ENCODE measurements at places on chromosomes 6 and 20. TPM values are rescaled to one million over a fixed set of nuclear protein-coding genes. Genes with fewer than 3 reads are reported as not detected.
A peak's percentile ranks its signal among the peaks of the same experiment; 100 is the strongest.

DNA sequence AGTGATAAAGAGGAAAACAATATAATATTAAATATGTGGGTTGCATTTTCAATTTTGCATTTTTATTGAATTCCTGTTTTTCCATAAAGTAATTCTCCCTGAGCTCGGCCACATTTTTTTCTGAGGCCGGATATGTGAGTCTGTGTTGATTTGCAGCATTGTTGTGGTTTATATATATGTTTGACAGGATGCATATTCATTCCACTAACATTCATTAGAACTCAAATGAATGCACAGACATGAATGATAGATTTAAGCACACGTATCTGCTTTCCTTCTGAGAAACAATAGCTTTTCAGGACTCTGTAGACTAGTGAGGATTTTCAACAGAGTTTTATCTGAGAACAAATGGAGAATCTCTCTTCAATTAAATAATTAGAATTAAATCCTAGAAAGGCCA is 10.6 kb upstream of the EXOC2 start:
- no peak overlapping the region for H3K27ac ChIP-seq
- DNase-seq, result no peak
- peaks cover 16% of the 10 kb centered on the region for H3K27me3 ChIP-seq
- no peaks in the 10 kb centered on the region for H3K36me3 ChIP-seq
- no peak overlapping the region for H3K4me3 ChIP-seq

DNA sequence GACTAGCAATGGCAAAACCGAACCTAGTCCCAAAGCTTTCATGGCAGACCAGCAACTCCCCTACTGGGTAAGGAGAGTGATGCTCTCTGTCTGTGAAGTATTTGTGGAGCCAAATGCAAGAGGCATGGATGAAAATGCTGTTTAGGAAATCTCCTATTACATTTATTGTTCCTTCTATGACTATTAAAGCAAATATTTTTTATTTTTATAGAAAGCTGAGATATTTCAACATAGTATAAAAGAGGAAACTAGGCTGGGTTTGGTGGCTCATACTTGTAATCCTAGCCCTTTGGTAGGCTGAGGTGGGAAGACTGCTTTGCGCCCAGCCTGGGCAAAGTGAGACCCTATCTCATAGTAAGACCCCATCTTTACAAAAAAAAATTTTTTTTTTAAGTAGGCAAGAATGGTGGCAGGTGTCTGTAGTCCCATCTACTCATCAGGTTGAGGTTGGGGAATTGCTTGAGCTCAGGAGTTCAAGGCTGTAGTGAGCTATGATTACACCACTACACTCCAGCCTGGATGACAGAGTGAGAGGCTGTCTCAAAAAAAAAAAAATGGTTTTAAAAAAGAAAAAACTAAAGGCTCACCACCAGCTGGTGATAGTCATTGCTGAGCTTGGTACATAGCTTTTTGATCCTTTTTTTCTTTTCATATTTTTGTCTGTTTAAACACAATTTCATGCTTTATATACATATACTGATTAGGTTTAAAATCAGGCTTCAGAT is 11.3 kb downstream of the KDM1B start:
- no peak for DNase-seq
- H3K4me3 ChIP-seq, result no peak overlapping the region
- peaks cover 26% of the 10 kb centered on the region for H3K36me3 ChIP-seq
- peaks cover 2% of the 10 kb centered on the region for H3K4me1 ChIP-seq
- no peaks in the 10 kb centered on the region for H3K27me3 ChIP-seq
- H3K27ac ChIP-seq, result no peak overlapping the region

- no peak for DNase-seq
- no peak overlapping the region for H3K4me3 ChIP-seq
- H3K27me3 ChIP-seq, result no peaks in the 10 kb centered on the region
- no peak overlapping the region for H3K27ac ChIP-seq
- H3K36me3 ChIP-seq, result no peaks in the 10 kb centered on the region
These were observed 145.1 kb downstream of the CDH4 start for GRCh38 chr20:61397146-61397545.

- H3K4me1 ChIP-seq, result peaks cover 19% of the 10 kb centered on the region
- H3K4me3 ChIP-seq, result no peak overlapping the region
- peak; percentile 90 for DNase-seq
These were observed 33.9 kb downstream of the DSE start for GRCh38 chr6:116404696-116405095.

DNA sequence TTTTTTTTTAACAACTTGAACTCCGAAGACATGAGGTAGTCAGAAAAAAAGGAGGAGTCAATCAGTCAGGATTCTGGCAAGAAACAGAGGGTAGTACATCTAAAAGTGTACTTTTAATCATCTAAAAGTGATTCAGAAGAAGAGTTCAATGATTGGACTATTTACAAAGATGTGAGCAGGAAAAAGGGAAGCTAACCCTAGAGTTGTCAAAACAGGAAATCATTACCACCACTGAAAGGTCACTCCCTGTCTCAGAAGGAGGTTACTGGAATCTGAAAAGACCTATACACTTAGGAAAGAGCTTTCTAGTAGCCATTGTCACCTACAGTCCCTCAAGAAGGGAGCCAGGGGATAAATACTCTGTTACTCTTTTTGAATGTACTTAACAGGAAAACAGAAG is 16.7 kb upstream of the LMBRD1 start:
- no peak overlapping the region for H3K27ac ChIP-seq
- peak; percentile 18 for DNase-seq
- H3K36me3 ChIP-seq, result no peaks in the 10 kb centered on the region
- H3K4me3 ChIP-seq, result no peak overlapping the region

GRCh38 chr20:22776369-22776768 is 192.0 kb upstream of the FOXA2 start:
- no peak for DNase-seq
- H3K4me3 ChIP-seq, result no peak overlapping the region
- no peak overlapping the region for H3K27ac ChIP-seq
- H3K36me3 ChIP-seq, result no peaks in the 10 kb centered on the region
- H3K27me3 ChIP-seq, result no peaks in the 10 kb centered on the region

DNA sequence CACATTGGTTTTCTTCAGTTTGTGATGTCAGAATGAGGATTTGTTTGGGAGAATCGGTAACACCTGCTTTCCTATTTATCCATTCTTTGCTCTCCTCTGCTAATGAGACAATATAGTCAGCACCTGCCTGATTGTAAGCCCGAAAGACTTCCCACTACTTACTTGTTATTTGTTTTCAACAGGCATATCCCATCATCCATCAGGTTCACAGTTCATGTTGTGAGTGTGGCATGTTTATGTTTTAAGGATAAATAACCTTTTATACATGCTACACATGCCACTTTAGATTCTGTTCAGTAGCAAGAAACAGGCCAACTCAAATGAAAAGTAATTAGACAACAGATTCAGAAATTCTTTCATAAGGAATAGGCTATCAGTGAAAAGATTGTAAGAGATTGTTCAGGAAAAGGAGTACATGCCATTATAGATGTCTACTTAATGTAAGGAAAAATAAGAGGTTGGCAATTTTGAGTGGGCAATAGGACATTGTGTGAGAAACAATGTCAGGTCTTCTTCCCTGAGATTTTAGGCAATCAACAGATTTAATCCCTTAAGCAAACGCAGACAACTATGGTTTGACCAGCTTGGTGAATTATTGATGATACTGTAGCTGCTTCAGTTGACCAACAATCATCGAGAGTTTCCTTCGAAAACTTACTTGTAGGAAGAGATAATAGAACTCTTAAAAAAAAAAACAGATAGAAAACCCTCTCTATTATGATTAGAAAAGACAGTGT is 7.9 kb upstream of the GPRC6A start:
- no peak overlapping the region for H3K4me3 ChIP-seq
- no peaks in the 10 kb centered on the region for H3K36me3 ChIP-seq
- DNase-seq, result no peak

DNA sequence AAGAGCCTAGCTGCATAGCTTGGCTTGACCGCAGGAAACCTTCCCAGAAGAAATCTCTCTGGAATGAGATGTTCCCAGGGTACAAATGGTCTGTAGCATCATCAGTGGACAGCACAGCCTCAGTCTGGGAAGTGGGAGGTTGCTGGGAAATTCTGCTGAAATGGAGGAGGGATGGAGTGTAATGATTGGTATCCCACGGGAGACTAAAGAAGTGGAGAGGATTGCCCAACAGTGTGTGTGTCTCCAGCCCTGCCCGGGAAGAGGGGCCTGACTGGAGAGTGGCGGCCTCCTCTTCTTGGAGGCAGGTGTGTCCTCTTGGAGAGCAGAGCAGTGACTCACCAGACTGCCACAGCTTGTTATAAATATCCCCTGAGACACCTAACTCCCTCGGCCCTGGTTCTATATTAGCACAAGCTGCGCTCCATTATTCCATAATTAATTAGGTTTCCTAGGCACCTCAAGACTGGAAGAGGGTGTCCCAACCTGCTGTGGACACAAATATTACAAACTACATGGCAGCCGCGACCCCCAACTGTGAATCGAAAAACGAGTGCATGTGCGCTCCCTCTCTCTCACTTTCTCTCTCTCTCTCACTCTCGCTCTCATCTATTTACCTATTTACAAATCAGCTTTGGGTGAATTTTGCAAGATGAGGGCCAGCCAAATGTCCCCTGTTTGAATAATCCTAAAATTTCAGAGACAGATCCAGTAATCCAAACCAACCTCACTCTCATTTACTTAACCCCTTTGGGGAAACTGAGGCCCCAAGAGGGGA is 68.8 kb downstream of the FGD2 start:
- H3K36me3 ChIP-seq, result no peaks in the 10 kb centered on the region
- H3K27me3 ChIP-seq, result peaks cover 8% of the 10 kb centered on the region
- no peak overlapping the region for H3K4me3 ChIP-seq
- H3K4me1 ChIP-seq, result peaks cover 26% of the 10 kb centered on the region
- peak; percentile 44 for DNase-seq

- H3K4me3 ChIP-seq, result peak overlapping the region; percentile 73
- H3K36me3 ChIP-seq, result peaks cover 20% of the 10 kb centered on the region
- peaks cover 39% of the 10 kb centered on the region for H3K4me1 ChIP-seq
- H3K27ac ChIP-seq, result peak overlapping the region; percentile 72
- no peaks in the 10 kb centered on the region for H3K27me3 ChIP-seq
These were observed 1.1 kb downstream of the CENPB start for GRCh38 chr20:3785240-3786125.

GRCh38 chr6:52735071-52735470 is 28.2 kb downstream of the GSTA2 start:
- no peak overlapping the region for H3K4me3 ChIP-seq
- H3K4me1 ChIP-seq, result no peaks in the 10 kb centered on the region
- H3K27me3 ChIP-seq, result no peaks in the 10 kb centered on the region
- no peak for DNase-seq
- H3K27ac ChIP-seq, result no peak overlapping the region
- H3K36me3 ChIP-seq, result no peaks in the 10 kb centered on the region

DNA sequence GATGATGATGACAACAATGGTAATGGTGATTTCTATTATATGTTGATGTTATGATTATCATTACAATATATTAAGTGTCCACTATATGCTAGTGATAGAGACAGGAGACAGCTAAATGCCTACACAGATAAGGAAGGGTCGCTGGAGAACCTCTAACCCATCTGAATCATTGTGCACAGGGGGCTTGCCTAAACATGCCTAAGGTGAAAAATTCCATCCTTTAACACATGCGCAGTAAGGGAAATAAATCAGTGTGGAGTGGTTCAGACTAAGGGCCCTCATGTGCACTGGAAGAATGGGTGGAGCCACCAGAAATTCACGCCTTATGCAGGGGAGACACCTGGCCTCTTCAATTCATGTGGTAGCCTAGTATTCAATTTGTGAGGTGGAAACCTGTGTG is 120.4 kb downstream of the TPBG start:
- no peak overlapping the region for H3K4me3 ChIP-seq
- H3K36me3 ChIP-seq, result no peaks in the 10 kb centered on the region
- no peak overlapping the region for H3K27ac ChIP-seq
- H3K4me1 ChIP-seq, result no peaks in the 10 kb centered on the region
- no peak for DNase-seq

- H3K4me1 ChIP-seq, result peaks cover 4% of the 10 kb centered on the region
- no peak for DNase-seq
- H3K36me3 ChIP-seq, result no peaks in the 10 kb centered on the region
- H3K27ac ChIP-seq, result no peak overlapping the region
- no peak overlapping the region for H3K4me3 ChIP-seq
These were observed 201.5 kb downstream of the FARS2 start for GRCh38 chr6:5462856-5463255.

DNA sequence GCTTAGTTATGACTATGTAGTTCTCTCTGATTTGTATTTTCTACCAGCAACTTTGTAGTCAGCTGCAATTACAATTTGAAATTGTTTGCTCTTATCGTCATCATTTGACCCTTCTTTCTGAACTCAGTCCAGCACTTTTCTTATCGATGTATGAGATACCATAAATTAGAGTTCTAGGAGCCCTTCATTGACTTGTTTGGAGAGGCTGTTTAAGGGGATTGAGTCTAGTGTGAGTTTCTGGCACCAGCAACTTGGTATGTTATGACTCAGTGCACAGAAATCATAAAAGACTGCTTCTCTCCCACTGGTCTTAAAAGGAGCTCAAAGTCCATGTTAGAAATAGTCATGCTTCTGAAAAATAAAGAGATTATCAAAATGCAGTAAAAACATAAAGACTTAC is 190.3 kb downstream of the TENT5A start:
- peak; percentile 60 for DNase-seq
- H3K36me3 ChIP-seq, result no peaks in the 10 kb centered on the region
- no peaks in the 10 kb centered on the region for H3K27me3 ChIP-seq
- H3K4me3 ChIP-seq, result no peak overlapping the region
- no peak overlapping the region for H3K27ac ChIP-seq
- H3K4me1 ChIP-seq, result no peaks in the 10 kb centered on the region

DNA sequence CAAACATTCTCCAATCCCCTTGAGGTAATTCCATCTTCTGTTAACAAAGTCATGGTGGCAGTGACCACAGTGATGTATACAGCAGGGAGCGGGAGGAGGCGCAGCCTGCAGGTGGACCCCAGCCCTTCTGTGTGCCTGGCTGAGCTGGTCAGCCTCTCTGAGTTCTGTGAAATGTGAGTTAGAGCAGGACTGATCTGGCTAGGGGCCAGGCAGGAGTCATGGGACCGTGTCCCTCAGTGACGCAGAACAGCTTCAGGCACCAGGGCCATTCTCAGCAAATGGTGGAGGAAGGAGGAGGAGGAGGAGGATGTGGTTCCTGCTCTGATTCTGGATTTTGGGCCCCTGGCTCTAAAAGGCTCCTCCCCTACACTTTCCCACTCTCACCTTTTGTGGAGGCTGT is 6.9 kb downstream of the PHACTR3 start:
- no peak for DNase-seq
- peaks cover 20% of the 10 kb centered on the region for H3K27me3 ChIP-seq
- no peak overlapping the region for H3K4me3 ChIP-seq

DNA sequence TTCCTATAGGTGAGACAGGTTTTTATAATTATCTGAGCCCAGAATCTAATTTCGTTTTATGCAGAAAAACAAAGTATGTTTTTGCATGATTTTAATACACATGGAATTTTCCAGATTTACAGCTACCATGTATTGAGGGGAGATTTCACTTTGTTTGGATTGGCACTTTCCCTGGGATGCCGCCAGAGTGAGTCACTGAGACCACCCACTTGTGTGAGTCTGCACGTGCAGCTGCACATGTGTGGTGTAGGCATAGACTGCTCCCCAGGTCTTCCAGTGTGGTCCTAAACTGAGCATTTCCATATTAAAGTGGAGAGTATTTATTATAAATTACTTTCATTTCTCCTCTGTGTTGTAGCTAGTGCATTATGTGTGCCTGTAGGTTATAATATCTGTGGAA is 186.8 kb downstream of the UBE3D start:
- H3K4me1 ChIP-seq, result no peaks in the 10 kb centered on the region
- H3K36me3 ChIP-seq, result no peaks in the 10 kb centered on the region
- no peak overlapping the region for H3K4me3 ChIP-seq
- peak; percentile 34 for DNase-seq

PDE7B gene
- polyA plus RNA-seq, result 6.9 TPM

ADGRG6 gene
- polyA plus RNA-seq, result 10.1 TPM

CPNE5 gene
- 8.2 TPM for polyA plus RNA-seq

LHFPL5 gene
- not detected for polyA plus RNA-seq

ADAM33 gene
- 78.3 TPM for polyA plus RNA-seq

FLRT3 gene
- 5.7 TPM for polyA plus RNA-seq

MAPK13 gene
- polyA plus RNA-seq, result 5.9 TPM

ZBTB12 gene
- 14.8 TPM for polyA plus RNA-seq
